Inflammatory macrophage (primary cell): ENCODE measurements at places on chromosomes 3 and 15.

- DNase-seq: peak; percentile 83
These were observed 389 bp downstream of the ARPC4 start for GRCh38 chr3:9793161-9793781.

DNA sequence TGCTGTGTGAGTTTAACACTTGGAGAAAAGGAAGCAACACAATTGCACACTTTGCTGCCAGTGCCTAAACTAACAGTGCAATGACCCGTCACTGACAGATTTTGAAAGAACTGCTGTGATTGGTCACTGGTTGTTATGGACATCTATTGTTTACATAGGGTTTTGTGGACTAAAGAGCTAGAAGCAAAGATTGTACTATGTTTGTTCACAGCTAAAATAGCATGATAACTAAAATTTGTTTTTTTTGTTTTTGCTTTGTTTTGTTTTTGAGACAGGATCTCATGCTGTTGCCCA lies 112.4 kb upstream of the GOLGA8J start:
- no peak for DNase-seq

DNA sequence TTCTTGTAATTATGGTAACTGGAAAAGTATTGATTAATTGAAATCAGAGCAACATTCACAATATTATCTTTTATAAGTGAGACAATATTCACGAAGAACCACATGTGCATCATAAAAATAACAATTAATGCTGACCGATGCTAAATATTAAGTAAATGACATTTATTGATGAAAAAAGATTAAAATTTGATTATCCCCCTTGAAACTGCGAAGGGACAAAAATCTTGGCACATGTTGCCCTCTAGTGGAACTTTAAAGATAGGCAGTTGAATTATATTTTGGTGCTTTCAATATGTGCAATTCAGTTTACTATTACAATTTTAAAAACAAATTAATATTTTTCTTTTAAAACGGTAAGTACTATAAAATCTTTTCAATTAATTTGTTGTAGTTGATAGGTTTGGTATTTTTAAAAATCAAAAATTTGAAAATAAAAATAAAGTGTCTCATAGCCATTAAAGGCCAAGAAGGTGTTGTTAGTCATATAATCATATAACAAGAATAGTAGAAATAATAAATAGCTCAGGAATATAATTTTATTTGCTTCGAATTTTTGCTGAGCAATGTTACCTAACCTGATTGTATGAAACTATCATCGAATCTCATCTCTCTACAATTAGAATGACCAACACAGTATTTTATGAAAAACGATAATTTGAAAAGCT lies 270.2 kb downstream of the ROBO1 start:
- no peak for DNase-seq

DNA sequence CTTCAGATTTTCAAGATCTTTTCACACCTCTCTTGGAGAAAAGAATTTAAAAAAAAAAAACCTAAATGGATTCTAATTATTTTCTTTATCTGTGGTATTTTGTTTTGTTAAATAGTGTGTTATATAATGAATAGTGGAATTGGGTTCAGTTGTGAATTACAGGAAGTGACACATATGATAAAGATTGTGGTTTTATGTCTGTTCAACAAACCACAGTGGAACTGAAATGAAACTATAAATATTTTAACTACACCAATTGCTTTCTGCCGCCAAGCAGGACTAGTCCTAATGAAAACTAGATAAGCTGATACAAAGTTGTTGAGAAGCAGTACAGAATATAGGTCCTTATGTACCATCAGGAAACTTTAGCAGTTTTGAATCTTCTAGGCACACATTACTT lies 121.6 kb downstream of the UBE2E2 start:
- no peak for DNase-seq

- DNase-seq: no peak
These were observed 17.4 kb upstream of the ITGA11 start for GRCh38 chr15:68449389-68449788.

DNA sequence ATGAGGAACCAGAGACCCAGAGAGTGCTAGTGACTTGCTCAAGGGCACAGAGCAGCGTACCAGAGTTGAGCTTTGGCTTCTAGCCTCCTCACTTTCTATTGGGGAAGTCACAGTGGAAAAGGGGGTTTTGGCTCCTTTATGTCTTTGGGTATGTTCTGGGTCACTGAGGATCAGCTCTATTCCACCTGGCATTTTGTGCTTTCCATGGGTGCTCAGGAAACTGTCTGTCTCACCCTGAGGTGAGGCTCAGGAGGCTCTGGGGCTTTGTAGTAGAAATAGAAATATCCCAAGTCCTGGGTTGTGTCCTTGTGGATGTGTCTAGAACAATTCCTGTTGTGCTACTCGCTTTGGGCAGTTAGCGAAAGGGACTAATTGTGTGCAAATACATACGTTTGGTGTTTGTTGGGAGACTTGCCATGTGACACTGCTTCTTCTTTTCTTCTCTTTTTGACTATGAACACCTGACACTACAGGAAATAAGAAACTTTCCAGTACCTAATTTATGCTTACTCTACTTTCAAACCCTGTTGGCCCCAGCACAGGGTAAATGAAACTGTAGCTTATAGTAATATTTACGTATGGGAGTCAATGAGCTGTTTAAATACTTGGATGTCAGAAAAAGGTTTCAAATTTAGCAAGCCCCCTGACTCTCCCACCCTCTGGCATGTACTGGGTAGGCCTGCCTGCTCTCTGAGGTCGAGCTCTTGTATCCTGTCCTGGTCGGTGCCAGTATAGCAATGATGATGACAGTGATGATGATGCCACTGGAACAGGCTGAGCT lies 35.6 kb downstream of the SMAD3 start:
- no peak for DNase-seq

GRCh38 chr3:85801955-85802354 lies 843.2 kb downstream of the CADM2 start:
- no peak for DNase-seq
